DMS153 (cell line): ENCODE measurements at places on chromosomes 5 and 9.
A peak's percentile ranks its signal among the peaks of the same experiment; 100 is the strongest.

GRCh38 chr5:100841358-100842076 lies 61.6 kb downstream of the ST8SIA4 start:
- DNase-seq, result no peak

DNA sequence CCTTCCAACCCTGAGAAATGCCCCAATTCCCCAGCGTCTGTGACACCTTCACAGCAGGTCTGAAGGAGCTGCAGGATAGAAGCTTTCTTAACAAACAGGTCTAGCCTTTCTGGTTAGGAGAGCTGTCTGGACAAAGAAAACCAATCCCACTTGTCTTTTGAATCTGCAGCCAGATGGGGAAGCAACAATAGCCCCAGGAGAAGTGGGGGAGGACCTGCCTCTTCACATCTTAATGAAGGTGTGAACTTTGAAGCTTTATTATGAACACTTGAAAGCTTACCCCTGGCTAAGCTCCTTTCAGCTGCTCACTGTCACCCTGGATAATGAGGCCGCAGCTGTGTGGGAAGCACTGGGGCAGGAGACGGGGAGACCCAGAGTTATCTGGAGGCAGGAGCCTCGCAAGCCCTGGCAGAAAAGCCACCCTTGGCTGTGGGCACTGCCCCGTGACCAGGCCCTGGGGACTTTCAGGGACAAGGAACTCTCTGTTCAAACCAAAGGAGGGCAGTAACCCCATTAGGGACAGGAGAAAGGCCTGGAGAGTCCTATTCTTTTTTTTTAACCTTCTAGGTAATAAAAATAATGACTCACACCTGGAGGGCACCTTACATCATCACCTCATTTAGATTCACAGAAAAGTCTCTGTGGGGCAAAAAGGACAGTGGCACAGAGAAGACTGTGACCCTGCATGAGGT lies 151.8 kb upstream of the RAD23B start:
- peak; percentile 51 for DNase-seq

- peak; percentile 79 for DNase-seq
Observed at GRCh38 chr5:317086-317811, 4.3 kb upstream of the AHRR start.

GRCh38 chr5:151755383-151755782 lies 3.0 kb downstream of the ATOX1 start:
- no peak for DNase-seq

DNA sequence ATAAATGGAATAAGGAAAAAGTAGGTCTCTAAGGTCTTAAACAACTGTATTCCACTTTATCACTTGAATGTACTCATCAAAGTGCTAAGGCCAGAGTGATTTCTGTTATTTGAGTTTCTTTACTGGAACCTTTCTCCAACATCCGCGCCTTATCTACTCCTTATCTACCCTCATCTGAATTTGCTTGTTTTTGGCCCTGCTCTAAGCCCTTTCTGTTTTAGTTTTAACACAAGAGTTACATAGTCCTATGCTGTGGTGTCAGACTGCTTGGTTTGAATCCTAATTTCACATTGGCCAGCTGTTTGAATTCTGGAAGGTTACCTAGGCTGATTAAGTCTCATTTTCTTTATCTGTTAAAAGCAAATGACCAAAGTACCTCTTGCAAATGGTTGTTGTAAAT lies 128.3 kb downstream of the PCSK5 start:
- DNase-seq, result no peak

DNA sequence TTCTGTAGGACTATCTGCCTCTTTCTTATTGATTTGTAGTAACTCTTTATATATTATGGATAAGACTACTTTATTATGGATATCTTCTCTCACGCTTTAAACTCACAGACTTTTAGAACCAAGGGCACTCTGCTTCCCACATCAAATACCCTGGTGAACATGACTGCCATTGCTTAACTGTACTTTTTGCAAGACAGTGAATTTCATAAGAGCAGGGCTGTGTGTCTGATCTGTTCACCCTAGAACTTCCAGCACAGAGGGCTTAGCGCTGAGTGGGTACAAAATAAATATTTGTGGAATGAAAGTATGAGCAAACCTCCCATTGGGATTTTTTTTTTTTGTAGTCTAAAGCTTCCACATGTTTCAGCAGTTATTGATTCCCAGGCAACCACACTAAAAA lies 84.8 kb downstream of the CFAP77 start:
- DNase-seq, result no peak
